ENCODE measurements at places on chromosomes 2 and 18.

- DNase-seq = no peak
Observed at GRCh38 chr2:4529738-4530137, 826.4 kb downstream of the DCDC2C start.

DNA sequence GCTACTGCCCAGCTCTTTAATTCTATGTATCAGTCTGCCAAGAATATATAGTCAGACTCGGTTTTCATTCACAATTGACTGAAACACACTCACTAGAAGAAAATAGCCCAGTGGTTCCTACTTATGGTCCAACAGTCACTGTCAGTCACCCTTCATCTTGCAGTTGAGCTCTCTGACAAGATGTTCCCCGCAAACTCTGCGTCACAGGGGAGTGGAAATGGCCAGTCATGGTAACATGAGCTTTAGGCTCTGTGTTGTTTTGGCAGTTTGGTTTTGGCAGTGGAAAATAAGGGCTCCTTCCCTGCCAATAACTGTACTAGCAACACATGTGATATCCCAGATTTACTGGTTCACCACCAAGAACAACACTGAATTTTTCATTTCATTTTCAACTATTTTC is 122.5 kb downstream of the PRPF40A start:
- DNase-seq = no peak

- no peak for DNase-seq
Observed at GRCh38 chr2:220090050-220090449, 462.6 kb downstream of the SLC4A3 start.

DNA sequence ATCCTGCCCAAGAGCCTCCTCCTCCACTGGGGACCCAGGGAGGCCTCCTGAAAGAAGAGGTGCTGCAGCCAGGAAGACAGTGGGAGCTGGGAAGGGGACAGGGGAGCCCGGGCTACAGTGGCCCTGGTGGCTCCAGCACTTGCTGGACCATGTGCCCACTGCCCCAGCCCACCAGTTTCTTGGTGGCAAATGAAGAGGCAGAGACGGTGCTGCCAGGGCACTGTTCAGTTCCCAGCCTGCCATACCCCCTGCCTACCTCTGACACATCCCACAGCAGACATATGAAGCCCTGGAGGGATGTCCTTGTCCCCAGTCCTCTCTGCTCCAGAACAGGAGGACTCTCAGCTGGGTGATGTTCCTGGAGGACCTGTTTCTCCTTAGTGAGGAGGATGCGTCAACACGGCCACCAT is 3.7 kb downstream of the RAMP1 start:
- no peak for DNase-seq

GRCh38 chr2:241268306-241268705 is 47.2 kb downstream of the HDLBP start:
- no peak for DNase-seq

DNA sequence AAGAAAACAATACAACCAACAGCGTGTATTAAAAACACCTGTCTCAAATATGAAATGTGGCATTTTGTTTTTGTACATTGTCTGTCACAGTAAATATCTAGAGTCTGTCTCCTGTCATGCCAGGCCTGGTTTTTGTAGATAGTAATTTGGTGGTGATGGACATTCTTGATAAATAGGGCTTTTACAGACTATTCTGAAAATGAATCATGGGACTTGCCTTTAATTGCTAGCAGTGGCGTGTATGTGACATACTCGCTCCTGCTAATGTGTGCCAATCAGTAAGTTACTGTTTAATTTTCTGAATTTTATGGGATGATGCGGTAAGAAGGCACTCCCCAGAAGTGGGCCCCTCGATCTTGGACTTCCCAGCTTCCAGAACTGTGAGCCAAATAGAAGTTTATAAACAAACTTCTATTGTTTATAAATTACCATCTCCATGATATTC is 83.7 kb downstream of the TANC1 start:
- no peak for DNase-seq

DNA sequence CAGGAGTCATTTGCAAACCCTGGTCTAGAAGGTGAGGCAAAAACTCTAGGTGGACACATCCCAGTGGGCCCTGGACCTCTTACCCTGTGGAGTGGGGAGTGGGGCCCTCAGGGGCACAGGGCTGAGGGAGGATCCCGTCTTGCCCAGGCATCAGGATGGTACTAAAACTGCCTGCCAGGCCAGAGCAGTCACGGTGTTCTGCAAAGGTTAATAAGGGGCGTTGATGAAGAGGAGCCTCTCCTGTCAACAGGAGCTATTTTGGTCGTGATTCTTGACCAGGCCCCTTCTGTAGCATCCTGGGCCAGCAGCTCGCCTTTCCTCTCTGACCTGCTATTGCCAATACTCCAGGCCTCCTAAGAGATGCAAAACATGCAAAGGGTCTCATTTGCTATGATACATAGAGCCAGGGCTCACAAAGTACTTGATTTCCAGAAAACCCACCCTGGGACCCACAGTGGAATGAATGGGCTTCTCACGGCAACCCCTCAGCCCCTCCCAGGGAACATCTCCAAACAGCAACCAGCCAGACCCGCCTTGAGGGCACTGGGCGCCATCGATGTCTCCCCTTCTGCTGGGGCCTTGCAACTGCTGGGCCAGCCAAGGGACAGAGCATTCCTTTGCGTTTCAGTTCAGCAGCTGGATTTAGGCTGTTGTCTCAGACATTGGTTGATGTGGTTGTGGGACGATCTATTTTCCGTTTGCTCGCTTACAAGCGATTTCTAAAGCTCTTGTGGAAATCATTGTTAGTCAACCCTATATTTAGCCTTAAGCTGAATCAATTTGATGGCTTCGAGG is 111.1 kb downstream of the PDCL3 start:
- no peak for DNase-seq

GRCh38 chr2:198874472-198874858 is 583.3 kb downstream of the SATB2 start:
- no peak for DNase-seq

- no peak for DNase-seq
Observed at GRCh38 chr2:120448961-120449810, 103.2 kb downstream of the INHBB start.

DNA sequence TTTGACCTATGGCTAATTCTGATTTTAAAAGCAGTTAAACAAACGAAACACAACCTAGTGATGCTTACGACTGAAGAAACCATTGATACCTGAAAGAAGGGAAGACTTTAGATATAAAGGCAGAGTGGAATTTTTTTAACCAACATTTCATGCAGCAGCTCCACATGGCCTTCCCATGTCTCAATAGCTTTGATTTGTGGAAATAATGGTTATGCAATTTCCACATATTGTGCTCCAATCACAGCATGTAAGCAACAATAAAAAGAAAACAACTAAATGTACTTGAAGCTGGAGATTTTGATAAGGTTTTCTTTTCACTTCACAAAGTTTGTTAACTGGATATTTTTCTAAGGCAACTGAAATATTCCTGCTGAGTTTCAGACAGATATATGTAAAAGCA is 82.0 kb upstream of the SLC39A10 start:
- no peak for DNase-seq

GRCh38 chr18:43563780-43564179 is 286.5 kb upstream of the SYT4 start:
- peak; percentile 60 for DNase-seq

DNA sequence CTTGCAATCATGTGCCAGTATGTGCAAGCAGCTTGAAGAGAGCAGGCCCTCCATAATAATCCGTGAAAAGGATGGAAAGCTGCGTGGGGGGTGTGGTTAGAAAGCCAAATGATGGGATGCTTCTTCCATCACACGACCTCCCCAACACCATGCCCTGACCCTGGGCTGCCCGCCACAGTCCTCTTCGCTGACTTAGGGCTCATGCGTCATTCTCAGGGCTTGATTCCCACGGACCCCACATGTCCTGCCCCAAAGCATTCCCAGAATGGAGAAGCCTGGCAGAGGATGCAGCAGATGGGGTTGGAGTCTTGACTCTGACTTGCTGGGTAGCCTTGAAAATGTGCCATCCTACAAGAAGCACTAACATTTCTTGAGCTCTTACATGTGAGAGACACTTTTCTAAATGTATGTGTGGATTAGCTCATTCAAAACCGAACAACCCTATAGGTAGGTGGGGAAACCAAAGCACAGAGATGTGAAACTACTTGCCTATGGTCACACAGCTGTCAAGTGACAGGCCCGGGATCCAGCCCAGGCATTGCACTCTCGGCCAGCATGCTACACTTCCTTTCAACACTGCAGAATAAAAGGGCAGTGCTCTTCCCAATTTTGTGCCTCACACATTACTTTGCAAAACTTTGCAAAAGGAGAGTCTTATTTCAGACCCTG is 3.7 kb downstream of the TNS1 start:
- no peak for DNase-seq

GRCh38 chr2:53886406-53887280 is 26.9 kb upstream of the GPR75 start:
- DNase-seq = no peak

- DNase-seq = no peak
Observed at GRCh38 chr2:81412681-81413080, 1108.1 kb upstream of the LRRTM1 start.

All from NCI-H748 treated with DMSO at 0.1 percent for 48 hours (cell line).